ENCODE measurements at places on chromosomes 16 and 17.
A peak's percentile ranks its signal among the peaks of the same experiment; 100 is the strongest.

GRCh38 chr16:12629271-12629670 is 174.4 kb downstream of the CPPED1 start:
- no peak for DNase-seq

GRCh38 chr17:40664582-40665333 is at the start of gene KRT222:
KRT222 (minus strand) TSS chr17:40665177; CDS start chr17:40665099, 78 bp downstream.
- no peak for DNase-seq

GRCh38 chr16:30844671-30845449 is 49.0 kb downstream of the BCL7C start:
- peak; percentile 30 for DNase-seq

DNA sequence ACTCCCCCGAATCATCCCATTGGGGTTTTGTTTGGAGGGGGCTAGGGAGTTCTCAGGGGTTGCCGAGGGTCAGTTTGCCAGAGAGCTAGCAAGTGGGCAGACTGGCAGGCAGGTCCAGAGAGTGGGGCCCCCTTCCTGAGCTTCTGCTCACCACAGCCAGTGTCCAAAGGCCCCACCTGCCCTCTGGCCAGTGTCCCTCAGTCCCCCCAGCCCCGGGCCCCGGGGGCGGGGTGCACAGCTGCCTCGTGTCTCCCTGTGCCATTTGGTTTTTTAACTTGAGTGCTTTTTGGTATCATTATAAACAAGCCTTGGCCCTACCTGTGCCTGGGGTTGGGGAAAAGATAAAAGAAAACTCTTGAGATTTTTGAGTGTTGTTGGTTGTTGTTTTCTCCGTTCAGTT is 91.8 kb downstream of the CCDC182 start:
- DNase-seq, result no peak

GRCh38 chr17:32586666-32587065 is 99.9 kb downstream of the CDK5R1 start:
- no peak for DNase-seq

GRCh38 chr16:87586201-87586782 is 16.0 kb upstream of the JPH3 start:
- DNase-seq, result no peak
